A549 treated with DMSO at 1 μM for 4 hours (cell line): ENCODE measurements at places on chromosomes 1 and 21. TPM values are rescaled to one million over a fixed set of nuclear protein-coding genes. Genes with fewer than 3 reads are reported as not detected.

The PERM1 gene
- 0.09 to 0.16 TPM (median 0.15 TPM) in 5 replicates for total RNA-seq

The CD1E gene
- not detected in 5 replicates for total RNA-seq

The LRRC53 gene
- total RNA-seq: not detected in 5 replicates

The ROR1 gene
- total RNA-seq: 12.3 to 15.2 TPM (median 13.1 TPM) in 5 replicates
